ENCODE measurements at places on chromosomes 2 and 18.

DNA sequence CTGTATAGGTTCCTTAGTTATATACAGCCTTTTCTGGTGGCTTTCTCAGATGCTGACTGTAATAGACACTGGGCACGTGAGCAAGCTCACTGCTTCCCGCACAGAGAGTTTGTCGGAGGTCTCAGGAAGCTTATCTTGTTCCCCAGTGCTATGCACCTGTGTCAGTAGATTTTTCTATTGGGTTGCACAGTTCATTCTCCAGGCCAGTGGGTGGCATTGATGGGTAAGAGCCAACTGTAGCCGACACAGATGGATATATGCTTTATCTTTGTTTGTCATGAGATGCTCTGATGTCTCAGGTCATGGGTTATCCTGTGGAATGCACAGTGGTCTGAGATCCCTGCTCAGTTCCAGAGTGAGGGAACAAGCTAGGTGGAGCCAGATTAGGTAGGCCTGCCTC, 293.0 kb downstream of the GRB14 start:
- no peak for DNase-seq

- DNase-seq = no peak
These were observed 8.3 kb downstream of the PXDN start for GRCh38 chr2:1736045-1736444.

GRCh38 chr2:217419055-217419671, 559.3 kb upstream of the TNP1 start:
- DNase-seq = no peak

DNA sequence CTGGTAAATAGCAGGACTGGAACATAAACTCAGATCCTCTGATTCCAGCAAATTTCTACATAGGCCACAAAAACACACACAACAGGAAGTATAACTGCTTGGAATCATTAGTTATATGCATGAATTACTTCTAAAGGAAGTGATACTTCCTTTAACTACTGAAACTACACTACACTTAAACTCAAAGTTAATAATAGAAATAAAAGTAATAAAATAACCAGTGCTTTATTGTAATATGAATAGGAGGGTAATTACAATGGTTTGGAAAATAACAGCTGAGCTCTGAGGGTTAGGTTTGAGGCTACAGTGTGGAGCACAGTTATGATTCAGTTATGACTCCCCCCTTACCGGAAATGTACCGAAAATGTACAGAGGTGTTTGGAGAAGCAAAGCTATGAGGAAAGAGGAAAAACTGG, 18.5 kb upstream of the POLI start:
- DNase-seq = no peak

DNA sequence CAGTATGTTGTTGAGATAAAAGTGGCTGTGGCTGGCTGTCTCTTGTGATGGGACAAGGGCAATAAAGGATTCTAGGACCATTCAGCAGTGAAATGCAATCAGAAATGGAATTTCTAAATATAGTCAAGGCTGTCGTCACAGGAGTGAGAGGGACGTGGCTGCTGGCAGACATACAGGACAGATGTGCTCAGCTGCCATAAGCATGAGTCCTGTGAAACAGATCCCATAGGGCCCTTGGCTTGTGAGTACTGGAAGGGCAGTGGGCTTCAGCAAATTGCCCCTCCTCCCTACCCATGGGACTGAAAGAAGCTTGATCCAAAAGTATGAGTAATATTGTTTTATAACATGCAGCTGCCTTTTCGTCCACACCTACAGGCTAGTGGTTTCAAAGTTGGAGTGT, 4.2 kb upstream of the CNNM3 start:
- DNase-seq = no peak

DNA sequence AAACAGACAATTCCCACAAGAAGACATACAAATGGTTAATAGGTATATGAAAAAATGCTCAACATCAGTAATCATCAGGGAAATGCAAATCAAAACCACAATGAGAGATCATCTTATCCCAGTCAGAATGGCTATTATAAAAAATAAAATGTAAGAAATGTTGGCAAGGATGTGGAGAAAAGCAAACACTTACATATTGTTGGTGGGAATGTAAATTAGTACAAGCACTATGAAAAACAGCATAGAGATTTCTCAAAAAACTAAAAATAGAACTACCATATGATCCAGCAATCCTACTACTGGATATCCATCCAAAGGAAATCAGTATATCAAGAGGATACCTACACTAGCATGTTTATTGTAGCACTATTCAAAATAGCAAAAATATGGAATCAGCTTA, 186.6 kb downstream of the NOL4 start:
- DNase-seq = no peak
